ENCODE measurements at places on chromosomes 4 and X.
A peak's percentile ranks its signal among the peaks of the same experiment; 100 is the strongest.

DNA sequence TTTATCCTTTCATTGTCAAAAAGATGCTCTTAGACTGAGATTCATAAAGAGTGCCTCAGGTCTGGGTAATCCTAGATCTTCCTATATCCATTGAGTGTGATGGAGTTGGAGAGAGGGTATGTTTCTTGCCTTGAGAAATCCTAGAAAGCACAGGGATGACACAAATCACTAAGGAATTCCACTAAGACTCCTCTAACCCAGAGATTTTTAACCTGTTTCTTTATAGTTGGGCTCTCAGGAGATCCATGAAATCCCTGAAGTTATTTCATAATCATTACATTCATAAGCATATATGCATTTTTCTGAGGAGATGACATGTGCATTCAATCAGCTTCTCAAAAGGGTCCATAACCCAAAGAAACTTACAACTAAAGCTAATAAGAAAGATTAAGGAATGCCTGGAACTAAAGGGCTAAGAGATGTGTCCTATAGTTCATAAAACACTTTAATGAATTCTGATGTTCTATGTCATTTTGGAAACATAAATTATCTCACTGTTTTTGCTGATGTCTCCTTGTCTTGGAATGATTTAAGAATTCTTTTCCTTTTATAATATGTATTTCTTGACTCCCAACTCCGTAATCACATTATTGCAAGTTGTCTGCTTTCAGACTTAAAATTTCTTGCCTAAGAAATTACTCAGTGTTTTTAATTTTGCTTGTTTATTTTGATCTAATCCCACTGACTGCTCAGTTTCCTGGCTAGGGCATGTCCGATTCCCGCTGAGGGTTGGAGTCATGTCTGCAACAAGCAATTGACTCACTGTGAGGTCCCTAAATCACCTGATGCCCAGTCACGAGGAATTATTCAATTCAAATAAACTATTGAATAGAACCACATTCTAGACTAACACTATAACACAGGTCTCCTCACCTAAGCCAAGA, 2.8 kb upstream of the AMTN start:
- DNase-seq: peak; percentile 53

GRCh38 chrX:43976205-43976604, 3.0 kb upstream of the NDP start:
- no peak for DNase-seq

DNA sequence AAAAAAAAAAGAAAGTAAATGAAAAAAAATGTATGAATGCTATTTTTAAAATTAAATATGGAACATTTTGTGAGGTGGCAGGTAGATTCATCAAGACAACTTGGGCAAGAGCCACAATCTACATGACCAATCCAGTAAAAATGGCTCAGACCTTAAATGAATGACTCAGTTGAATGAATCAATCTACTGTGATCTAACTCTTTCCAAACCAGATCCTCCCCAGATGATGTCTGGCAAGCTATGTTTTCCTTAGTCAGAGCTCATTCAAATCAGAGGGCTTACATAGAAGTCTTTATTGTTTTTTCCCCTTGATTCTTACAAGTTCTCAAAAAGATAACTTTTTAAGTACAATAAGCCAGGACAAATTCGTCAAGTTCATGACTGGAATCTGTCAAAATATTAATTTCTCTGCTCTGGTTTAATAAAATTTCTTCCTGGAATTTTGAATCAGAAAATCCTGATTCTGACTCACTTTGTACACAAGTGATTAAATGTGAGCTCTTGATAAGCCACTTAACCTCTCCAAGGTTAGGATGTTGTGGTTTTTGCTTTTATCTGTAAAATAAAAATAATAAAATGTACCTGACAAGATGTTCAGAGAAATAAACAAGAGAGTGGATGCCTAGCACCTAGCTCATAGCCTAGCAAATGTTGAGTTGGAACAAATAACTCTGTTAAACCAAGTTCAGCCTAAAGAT, 105.6 kb upstream of the SMIM31 start:
- DNase-seq: peak; percentile 55

- DNase-seq: peak; percentile 96
These were observed 232.3 kb downstream of the FRMPD4 start for GRCh38 chrX:12370497-12370986.

GRCh38 chrX:49257846-49258748, 6.4 kb downstream of the FOXP3 start:
- no peak for DNase-seq

- DNase-seq: no peak
These were observed 2120.5 kb downstream of the PCDH7 start for GRCh38 chr4:32840461-32841189.

- DNase-seq: no peak
These were observed 322.4 kb downstream of the ARHGAP10 start for GRCh38 chr4:148054275-148054674.

GRCh38 chrX:153812220-153812619, 17.8 kb downstream of the SSR4 start:
- DNase-seq: no peak
